ENCODE measurements at places on chromosomes 1 and 21.

GRCh38 chr1:106613861-106614260 is 442.6 kb upstream of the PRMT6 start:
- DNase-seq, result no peak

DNA sequence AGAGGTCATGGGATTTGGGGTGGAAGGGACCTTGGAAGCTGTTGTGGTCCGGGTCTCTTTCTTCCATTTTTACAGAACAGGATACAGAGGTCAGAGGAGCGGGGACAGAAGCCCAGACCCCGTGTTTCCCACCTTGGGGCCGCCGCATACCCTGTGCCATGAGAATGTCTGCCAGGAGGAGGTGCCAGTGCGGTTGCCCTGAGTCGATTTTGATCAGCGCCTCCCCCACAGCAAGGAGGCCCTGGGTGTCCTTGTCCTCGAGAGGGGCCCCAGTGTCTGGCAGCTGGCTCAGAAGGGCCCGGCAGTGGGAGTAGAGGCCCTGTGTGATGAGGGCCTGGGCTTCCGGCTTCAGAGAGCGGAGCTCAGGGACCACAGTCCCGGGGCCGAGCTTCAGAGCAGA is 12.3 kb upstream of the MMEL1 start:
- no peak for DNase-seq

- DNase-seq, result no peak
Observed at GRCh38 chr1:38223391-38223790, 176.8 kb upstream of the POU3F1 start.

- no peak for DNase-seq
Observed at GRCh38 chr1:181081395-181081794, 7.1 kb upstream of the IER5 start.

GRCh38 chr1:221972276-221973235 is 230.7 kb upstream of the DUSP10 start:
- no peak for DNase-seq

- no peak for DNase-seq
Observed at GRCh38 chr1:46393510-46393909, 607 bp upstream of the FAAH start.

DNA sequence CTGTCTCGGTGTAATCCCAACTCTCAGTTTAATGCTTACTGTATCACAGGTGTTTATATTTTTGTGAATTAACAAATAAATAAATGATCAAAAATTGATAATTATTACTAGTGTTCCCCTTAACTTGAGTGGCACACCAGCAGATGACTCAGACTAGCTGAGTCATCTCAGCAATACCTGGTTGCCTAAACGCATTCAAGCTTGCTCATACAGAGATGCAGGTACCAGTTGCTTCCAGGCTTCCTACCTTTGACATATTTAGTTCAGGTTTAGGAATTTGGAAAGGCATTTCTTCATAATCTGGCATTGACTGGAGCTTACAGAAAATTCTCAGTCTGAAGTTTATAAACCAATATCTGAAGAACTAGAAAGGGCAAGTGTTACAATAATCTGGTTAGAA is 78.9 kb upstream of the LMO4 start:
- no peak for DNase-seq

DNA sequence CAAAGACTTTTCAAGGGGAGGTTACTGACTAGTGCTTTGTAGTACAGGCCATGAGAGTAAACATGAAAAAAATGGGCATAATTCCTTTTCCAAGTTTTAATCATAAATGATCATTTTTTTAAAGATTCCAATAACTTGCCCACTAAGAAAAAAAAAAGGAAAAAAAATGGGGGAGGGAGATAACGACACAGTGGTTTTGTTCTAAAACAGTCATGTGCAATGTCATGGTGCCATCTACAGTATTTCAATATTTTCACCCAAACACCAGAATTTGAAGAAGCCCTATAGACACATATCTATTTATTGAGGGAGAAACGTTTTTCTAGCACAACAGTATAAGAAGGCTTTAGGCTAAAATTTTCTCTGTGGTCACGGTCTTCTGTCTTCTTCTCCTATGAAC is 250.2 kb downstream of the LTN1 start:
- no peak for DNase-seq

- DNase-seq, result no peak
Observed at GRCh38 chr1:207935166-207935583, 24.2 kb upstream of the CD34 start.

- no peak for DNase-seq
Observed at GRCh38 chr1:162062542-162063015, 6.9 kb upstream of the NOS1AP start.

DNA sequence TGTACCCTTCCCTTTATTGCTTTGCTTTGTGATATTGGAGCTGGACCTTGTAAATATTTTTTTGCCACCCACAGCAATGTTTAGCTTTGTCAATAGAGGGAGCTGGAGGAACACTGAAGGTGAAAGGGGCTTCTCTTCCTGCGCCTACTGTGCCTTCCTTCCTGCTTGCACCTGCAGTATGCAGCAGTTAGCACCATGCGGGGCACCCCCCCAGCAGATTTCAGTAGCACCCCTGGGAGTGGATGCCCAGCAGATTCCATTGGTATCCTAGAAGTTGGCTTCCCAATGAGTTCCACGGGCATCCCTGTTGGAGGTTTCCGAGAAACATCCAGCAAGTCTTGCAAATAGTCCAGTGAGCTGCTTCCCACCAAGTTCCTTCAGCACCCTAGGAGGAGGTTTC is 25.6 kb downstream of the S100A10 start:
- DNase-seq, result peak; percentile 59

DNA sequence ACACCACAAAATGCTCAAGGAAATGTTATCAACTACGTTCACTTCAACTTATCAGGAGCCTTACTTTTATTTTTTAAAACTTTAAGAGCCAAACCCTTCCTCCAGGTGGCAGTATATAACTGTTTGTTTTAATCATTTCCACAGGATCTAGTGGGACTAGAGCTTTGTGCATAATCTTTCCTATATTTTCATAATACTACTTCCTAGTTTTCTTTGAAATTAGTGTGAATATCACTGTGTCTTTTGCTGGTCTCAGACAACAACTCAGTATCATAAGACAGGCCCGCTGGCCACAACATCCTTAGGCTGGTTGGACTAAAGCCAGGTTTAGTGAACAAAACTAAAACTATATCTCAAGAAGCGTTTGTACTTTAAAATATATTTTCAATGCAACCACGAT is 145.5 kb downstream of the TIAM1 start:
- DNase-seq, result no peak

DNA sequence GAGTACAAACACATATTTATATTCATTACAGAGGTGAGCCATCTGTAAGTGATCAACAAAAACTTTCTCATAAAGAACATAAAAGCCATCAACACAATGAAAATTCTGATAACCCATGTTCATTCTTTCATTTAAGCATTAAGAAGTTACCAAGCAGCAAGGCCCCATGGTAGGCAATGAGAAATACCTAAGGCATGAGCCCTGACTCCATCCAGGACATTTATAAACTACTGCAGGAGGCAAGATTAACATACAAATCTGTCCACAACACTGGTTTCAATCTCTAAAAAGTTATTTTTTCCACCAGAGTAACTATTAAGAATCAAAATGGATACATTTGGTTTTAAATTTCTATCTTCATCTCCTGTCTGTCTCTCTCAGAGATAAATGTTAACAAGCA is 76.1 kb downstream of the SIPA1L2 start:
- no peak for DNase-seq

DNA sequence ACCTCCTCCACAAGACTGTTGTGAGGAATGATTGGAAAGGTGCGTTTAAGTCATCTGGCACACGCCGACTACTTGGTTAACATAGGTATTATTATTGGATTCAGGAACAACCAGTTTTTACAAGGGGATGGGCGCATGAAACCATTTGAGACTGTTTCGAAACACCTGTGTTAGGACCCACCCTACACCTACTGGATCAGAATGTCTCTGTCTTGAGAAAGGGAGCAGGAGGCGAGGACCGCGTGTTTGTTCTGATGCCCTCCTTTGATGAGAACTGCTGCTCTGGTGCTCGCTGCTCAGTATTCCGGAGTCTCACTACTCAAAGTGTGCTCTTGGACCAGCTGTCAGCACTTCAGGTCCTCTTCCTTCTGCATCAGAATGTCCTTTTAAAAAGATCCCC is 7.3 kb downstream of the H6PD start:
- no peak for DNase-seq

GRCh38 chr1:117527566-117528102 is 78.2 kb upstream of the TENT5C start:
- DNase-seq, result no peak

DNA sequence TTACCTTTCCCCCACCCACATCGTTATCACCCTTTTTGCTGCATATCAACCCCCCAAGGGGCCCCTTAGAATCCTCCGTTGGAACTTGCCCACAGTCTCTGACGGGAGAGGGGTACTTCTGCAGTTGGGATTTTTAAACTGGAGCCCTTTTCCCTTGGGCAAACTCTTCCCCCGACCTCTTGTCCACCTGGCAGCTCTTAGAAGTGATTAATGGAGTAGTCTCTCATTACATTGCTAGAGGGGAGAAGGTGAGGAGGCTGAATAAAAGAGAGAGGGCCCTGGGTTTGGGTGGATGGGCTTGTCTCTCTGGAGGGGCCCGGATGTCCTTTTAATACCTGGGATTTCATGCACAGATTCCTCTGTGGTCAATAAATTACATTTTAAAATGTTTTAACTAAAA is 27.2 kb upstream of the TSPAN2 start:
- no peak for DNase-seq

DNA sequence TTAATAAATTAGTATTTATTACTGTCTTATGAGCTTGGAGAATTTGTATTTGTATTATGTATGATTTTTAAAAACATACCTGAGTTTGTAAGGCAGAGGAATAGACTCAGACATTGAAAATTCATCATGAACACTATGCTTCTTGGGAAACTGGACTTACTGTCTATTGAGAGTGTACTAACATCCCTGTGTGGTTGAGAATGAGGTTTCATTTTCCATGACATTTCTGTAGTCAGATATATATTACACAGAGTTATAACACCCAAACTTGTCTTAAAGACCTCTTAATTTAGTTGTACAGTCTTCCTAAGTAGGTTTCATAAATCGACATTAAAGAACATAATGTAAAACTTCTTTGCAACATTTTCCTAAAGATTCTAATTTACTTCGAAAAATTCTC is 30.0 kb downstream of the PPP2R5A start:
- DNase-seq, result no peak

- DNase-seq, result peak; percentile 69
Observed at GRCh38 chr1:37811027-37811655, 3.1 kb upstream of the YRDC start.

- DNase-seq, result peak; percentile 8
Observed at GRCh38 chr1:31714442-31715086, 10.7 kb upstream of the COL16A1 start.

DNA sequence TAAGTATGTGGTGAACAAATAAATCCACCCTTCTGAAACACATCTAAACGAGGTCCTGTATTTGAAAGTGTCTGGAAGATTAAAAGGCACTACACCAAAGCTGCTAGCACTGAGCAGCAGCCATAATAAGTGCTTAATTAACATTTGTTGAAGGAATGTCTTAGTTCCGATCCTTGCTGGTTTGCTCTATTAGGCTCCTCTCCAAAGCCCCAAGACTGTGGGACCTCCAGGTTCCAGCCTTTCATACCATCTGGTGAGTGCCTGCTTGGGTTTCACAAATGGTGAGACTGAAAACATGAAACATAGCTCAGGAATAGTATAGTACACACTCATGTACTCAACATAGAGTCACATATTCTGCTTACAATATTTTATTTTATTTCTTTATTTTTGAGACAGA is 640 bp upstream of the CYP2J2 start:
- DNase-seq, result no peak

- no peak for DNase-seq
Observed at GRCh38 chr1:116850436-116850835, 59.3 kb upstream of the PTGFRN start.

DNA sequence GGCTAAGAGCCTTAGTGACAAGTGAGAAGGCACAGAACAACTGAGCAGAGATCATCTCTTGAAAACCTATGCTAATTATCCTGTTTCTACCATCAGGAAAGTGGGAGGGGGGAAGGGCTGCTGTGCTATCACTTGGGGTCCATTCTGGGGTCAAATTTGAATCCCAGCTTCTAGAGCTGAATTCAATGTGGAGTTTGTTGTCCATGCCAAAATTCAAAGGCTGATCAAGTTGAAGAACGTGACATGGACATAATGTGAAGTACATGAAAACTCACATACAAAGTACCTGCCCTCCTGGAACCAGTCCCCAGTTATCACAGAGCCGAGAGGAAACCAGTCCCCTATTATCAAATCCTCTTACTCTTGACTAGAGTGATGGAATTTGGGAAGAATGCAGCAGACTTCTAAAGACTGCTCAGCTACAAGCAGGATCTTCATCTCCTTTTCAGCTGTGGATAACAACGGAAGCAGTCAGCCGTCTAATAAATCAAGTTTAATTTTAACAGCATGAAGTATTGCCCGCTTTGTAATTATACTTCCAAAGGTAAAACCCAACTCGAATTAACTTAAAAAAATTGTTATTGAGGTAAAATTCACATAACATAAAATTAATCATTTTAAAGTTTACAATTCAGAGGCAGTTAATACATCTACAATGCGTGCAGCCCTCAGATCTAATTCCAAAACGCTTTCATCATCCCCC is 78.3 kb downstream of the SLC45A1 start:
- DNase-seq, result no peak

GRCh38 chr1:34156739-34157138 is 8.3 kb downstream of the CSMD2 start:
- DNase-seq, result no peak

- no peak for DNase-seq
Observed at GRCh38 chr21:43986544-43987451, 25.3 kb upstream of the TRAPPC10 start.

DNA sequence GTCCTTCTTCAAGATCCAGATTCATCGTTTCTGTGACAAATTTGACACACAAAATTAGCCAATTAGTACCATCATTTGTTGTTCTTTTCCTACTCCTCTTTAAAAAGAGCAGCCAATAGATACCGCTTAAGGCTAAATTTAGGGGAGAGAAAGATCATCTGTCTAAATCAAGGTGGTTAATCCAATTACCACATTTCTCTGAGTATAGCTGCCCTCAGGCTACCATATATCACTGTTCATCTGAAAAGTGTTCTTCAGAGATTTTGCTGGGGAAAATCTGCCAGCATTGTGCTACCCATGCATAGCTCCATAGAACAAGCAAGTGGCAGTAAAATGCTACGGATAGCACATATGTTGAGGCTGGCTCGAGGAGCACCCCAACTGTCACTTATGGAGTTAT is 110.3 kb upstream of the ESRRG start:
- DNase-seq, result no peak

- no peak for DNase-seq
Observed at GRCh38 chr1:109514846-109515245, 5.3 kb upstream of the AMIGO1 start.

Data from stimulated activated CD4-positive, alpha-beta T cell treated with anti-CD3 and anti-CD28 coated beads, Interleukin-4, amount 100 ng/mL, for 24 hours (primary cell).